ENCODE measurements at places on chromosomes 5 and 9.

DNA sequence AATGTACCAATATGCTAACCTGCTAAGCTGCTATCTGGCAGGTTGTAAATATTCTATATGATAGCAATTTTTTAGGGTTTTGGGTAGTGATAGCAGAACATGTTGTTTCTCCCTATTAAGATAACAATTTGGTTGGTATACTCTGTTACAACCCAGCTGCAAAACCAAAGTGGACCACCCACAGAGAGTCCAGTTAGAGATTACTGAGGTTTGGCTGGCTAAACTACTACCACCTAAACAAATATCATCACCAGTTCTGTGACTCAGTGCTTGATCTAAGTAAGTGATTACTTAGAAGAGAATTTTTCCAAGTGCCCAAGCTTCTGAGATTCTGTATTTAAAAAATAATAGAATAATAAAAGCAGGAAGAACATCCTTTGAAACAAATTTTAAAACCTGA, 72.3 kb downstream of the XRCC4 start:
- DNase-seq, result no peak

DNA sequence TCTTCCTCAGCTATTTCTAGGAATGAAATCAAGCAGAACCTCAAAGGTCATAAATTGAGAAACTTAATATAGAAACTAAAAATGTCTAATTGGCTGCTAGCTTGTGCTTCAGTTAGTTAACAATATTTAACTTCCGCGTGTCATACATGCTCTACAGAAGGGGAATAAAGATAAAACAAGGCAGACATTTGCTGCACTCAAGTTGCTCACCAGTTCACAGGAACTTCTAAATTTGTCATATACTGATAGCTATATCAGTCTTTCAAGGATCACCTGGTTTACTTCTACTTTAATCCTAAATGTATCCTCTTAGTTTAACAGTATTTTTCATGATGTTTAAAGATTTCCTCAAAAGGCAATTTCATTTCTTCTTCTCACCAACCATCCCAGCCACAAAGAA, 8.4 kb downstream of the CCNH start:
- DNase-seq, result no peak

- no peak for DNase-seq
Observed at GRCh38 chr9:127754099-127755060, 19.3 kb upstream of the TOR2A start.

DNA sequence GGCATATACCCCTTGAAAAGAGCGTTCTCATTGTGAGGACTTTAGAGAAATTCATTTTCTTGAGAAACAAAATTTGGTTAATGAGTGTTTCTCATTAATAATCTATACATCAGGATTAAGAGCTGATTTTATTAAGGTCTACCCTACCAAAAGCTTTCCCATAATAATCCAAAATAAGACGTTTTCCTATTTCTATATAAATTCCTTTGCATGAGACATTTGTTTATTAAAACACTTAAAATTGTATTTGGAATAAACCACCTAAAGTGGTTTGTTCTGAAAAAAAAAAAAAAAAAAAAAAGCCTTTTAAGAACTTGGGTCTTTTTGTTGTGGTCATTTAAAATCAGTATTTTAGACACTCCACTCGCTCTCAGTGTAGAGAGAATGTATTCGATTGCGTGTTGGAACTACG, 695 bp upstream of the TMOD1 start:
- no peak for DNase-seq

- no peak for DNase-seq
Observed at GRCh38 chr9:120733190-120733589, 18.9 kb upstream of the MEGF9 start.

GRCh38 chr9:136185596-136186366, 19.1 kb downstream of the LHX3 start:
- no peak for DNase-seq

DNA sequence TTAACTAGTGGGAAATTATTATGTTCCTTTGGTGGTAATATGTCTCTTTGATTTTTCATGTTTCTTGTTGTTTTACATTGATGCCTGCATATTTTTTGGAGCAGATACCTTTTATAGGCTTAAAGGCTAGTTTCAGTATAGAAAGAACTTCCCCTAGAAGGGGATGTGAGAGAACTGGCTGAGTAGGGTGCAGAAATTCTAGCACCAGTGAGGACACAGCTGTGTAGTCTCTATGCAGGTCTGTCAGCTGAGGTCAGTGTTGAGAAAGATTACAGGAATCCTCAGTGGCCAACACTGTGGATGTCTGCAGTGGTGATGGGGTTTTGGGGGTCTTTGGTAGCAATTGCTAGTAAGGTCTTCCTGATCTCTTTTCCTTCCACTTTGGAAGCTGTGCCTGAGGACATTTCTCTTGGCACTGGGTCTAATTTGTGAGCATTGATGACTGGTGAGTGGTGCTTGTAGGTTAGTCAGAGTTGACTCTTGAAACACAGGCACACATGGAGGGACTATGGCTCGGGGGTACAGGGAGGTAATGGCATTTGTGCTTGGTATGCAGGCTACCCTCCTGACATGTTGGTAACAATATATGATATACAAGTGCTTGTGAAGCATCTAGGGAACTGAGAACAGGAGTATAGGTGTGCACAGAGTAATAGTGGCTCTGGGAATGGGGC, 221.4 kb downstream of the SPATA31D1 start:
- DNase-seq, result no peak

DNA sequence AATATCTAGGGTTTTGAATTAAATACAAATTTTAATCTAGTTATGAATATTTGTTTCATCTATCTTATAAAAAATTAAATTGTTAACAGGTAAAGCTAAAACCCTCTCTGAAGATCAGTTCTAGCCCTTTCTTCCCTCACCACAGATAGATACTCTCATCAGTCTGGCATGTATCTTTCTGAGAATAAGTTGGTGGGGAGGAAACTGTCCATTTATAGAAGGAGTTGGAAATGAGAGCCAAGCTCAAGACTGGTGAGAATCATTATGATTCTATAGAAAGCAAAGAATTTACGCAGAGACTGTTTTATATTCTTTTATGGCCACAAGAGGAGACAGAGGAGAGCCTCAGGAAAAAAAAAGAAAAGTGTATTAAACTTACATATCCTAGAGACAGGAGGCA, 59.0 kb downstream of the STARD4 start:
- no peak for DNase-seq

DNA sequence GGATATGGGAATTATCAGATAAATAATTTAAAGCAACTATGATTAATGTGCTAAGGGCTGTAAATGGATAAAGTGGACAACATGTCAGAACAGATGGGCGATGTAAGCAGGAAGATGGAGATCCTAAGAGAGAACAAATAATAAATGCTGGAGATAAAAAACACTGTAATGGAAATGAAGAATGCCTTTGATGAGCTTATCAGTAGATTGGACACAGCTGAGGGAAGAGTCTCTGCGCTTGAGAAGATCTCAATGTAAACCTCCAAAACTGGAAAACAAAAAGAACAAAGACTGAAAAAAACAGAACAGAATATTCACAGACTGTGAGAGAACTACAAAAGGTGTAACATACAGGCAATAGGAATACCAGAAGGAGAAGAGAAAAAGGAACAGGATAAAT, 102.5 kb downstream of the ANKRD55 start:
- DNase-seq, result no peak

DNA sequence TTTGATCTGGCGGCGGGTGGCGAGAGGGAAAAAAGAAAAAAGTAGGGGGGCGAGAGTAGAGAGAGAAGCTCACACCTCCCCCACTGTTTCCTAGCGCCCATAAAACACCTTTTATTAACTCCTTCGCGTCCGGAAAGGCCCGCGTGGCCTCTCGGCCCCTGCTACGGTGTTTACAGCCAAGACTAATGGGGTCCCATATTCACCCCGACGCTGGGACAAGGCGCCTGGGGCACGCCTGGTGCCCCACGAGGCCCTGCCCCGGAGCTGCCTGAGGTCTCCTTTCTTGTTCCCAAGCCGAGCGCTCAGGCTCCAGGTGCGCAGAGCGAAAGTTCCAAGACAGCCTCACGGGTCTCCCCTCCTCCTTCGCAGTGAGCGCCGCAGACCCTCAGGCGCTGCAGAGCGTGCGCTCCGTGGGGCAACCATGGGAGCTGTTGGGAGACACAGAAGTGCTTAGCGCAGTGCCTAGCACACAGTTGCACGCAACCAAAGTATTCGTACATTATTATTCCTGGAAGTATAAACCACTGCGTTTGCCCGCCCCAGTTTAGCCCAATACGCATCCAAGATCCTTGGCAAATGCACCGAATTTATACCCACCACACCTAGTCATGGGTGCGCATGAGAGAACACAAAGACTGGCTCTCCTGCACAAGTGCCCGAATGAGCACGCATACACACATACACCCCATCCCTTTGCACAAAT, 4.3 kb downstream of the HAND1 start:
- DNase-seq, result no peak

DNA sequence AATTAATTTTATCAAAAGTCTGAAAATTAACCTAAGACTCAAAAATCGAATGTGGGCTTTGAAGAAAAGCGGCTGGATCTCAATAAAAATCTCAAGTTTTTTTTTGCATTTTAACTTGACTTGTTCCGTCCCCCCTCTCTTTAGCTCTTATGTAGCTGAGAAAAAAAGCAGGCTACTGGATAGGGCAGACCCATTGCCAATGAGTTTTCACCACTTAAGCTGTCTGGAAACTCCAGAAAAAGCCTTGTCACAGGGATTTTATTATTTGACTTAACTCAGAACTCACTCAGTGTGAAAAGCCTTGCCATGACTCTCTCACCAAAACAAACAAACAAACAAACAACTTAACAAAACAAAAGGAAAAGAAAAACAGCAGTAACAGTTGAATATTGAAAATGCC, 247.4 kb downstream of the CDH9 start:
- DNase-seq, result no peak

DNA sequence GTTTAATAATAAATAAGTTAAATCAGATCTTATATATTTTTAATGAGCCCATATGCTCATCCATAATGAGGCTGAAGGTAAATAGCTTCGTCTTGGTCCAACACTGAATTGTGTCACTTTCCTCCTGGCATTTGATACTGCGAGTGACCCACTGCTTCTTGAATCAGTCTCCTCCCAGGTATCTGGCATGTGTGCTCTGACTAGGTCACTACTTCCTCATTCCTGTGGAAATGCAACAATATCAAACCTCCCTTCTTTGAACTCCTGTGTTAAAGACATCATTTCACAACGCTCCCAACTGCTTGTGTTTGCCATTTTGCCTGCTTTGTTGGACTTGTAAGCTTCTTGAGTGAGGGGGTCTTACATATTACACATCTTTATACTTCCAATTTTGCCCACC, 157.7 kb downstream of the SLC24A2 start:
- no peak for DNase-seq

DNA sequence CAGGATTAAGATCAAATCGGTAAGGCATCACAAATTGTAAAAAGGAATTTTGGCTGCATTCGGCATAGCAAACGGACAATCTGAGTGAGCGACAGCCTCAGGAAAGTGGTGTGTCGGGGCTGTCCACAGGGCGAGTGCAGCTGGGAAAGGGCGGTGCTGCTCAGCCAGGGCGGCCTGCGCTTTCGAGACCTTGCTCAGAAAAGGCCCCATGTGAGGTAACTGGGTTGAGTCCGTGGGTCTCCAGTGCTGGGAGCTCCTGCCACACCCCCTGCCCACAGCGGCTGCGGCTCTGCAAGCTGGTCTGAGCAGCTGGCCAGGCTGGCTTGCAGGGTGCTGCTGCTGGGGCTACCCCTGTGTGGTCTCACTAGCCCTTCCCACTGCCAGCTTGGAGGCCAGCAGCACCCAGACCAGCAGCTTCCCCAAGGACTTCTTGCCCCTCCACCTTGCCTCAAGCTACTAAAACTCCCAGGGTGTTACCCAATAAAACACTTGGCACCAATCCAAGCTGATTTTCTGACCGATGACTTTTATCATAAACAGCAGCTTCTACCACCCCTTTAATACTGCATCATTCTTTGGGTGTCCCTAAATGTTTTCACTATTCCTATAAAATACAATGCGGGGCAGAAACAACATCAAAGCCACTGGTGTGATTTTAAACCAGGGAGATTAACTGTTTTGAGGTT, 6.2 kb downstream of the SURF2 start:
- DNase-seq, result no peak

DNA sequence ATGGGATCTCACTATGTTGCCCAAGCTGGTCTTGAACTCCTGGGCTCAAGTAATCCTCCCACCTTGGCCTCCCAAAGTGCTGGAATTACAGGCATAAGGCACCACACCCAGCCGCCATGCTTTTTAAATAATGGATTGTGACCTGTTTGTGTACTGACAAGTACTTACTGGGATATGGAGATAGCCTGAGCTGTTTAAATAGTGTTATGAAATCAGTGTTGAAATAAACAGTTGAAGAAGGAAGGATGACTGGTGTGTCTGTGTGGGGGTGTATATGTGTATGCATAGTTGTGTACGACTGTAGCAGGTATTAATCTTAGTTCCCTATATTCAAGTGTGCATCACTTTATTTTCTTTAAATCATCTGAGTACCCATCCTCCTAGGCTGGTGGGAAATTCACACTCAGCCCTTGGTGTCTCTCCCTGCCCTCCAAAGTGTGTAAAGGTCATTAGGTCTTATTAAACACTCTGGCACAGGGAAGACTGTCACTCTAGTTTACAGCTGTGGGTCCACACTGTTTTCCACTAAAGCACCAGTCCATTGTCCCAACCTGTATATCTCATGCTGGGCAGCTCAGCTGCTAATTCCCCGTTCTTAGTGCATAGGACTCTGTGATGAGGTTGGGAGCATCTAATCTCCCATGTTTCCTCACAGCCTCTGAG, 91.0 kb downstream of the SNX18 start:
- DNase-seq, result no peak

- no peak for DNase-seq
Observed at GRCh38 chr5:674630-675011, 18.5 kb downstream of the TPPP start.

GRCh38 chr5:88845081-88845697, 37.8 kb downstream of the MEF2C start:
- no peak for DNase-seq

- no peak for DNase-seq
Observed at GRCh38 chr5:10216107-10216506, 33.6 kb downstream of the ATPSCKMT start.

DNA sequence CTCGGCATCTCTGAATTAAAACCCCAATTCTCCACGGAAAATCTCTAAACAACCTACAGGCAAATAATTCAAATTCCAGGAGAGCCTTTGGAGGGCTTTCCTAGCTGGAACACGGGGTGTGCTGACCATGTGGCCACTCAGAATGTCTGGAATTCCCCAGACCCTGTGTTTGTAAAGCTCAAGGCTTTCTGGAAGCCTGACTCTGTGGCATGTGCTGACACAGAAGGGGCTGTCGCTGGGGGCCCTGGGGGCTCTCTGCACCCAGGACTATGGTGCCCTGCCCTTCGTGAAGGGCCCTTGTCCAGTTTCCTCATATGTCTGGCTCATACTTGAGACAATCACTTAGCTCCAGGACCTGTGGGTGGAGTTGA, 29.0 kb upstream of the BOD1 start:
- no peak for DNase-seq

DNA sequence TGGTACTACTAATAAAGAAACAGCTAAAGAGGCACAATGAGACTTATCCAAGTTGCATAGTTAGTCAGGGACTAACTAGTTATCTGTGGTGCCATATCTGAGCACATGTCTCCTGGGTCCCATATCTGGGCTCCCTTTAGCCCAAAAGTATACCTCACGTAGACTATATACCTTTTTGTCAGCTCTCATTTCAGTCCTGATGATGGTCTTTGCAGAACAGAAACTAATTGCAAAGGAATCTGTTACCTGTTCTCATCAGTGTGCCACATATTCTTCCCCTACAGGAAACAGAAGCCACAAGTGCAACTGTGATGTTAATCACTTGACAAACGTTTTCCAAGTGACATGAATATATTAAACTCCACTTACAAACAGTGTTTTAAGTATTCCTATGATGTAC, 395.2 kb downstream of the KIAA0825 start:
- DNase-seq, result no peak

Measured in activated naive CD8-positive, alpha-beta T cell treated with anti-CD3 and anti-CD28 coated beads, Interleukin-2, amount 50 U/mL, for 24 hours (primary cell).